Cardiac fibroblast (primary cell): ENCODE measurements at places on chromosomes 7 and 10.

DNA sequence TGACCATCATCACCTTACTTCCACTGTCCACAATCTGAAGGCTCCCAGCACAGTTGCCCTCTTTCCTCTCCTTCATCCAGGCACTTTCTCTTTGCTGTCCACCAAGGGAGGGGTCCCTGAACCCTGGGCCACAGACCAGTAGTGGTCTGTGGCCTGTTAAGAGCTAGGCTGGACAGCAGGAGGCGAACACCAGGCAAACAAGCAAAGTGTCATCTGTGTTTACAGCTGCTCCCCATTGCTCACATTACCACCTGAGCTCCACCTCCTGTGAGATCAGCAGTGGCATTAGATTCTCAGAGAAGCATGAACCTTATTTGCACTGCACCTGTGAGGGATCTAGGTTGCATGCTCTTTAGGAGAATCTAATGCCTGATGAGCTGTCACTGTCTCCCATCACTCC, 27.7 kb downstream of the FZD1 start:
- DNase-seq: no peak

GRCh38 chr7:41045556-41046123, 657.2 kb downstream of the INHBA start:
- no peak for DNase-seq

DNA sequence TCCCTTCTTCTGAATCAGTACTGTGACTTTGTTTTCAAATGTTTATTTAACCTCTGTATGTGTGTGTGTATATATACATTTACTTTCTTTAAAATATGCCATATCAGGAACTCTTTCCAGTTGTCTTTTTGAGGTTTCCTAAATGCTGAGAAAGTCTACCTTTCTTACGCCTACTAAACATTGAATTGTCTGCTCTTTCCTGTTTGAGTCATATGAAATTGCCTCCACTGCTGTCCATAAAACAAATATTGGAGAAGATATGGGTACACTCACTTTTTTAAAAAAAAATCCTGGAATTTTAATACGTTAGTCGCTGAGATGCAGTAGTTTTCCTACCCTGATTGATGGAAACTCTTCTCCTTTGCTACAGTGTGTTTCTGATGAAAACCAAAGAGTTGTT, 298.7 kb upstream of the TEX47 start:
- DNase-seq: no peak

GRCh38 chr10:44967616-44968015, 8.0 kb downstream of the RASSF4 start:
- DNase-seq: no peak

GRCh38 chr7:157606140-157606539, 269.3 kb downstream of the DNAJB6 start:
- DNase-seq: no peak
